ENCODE measurements at places on chromosomes 7 and 10.
A peak's percentile ranks its signal among the peaks of the same experiment; 100 is the strongest.

DNA sequence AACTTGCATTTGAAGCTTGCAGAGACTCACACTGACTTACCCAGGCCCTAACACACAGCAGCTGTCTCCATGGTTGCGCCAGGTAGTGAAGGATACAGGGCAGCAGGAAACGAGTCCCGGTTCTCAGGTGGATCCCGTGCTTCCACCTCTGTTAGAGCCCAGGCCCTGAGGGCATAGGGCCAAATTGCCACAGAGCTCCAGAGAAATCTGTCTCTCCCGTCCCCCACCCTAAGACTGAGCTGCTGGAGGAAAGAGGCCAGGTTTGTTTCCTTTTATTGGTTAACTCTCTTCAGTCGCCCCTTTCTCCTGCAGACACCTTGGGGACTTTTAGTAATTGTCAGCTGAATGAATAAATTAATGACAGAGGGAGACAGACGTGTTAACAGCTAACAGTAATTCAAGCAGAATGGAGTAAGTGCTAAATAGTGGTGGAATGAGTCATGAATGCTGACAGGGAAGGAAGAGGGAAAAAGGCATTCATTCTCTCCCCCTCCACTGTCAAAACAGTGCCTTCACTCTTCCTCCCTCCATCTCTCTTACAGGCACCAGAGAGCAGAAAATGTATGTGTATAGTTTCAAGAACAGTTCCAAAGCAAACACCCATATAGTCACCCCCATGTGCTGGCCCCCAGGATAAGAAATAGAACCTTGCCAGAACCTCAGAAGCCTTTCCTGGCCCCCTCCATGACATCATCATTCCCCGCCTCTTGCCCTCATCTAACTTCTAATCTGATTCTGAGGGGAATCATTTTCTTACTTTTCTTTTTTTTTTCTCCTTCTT is 16.8 kb upstream of the DLG5 start:
- peaks cover 32% of the 10 kb centered on the region for H3K4me1 ChIP-seq
- DNase-seq, result peak; percentile 99
- peak overlapping the region; percentile 4 for H3K4me3 ChIP-seq
- peak overlapping the region; percentile 72 for H3K27ac ChIP-seq
- no peaks in the 10 kb centered on the region for H3K27me3 ChIP-seq

DNA sequence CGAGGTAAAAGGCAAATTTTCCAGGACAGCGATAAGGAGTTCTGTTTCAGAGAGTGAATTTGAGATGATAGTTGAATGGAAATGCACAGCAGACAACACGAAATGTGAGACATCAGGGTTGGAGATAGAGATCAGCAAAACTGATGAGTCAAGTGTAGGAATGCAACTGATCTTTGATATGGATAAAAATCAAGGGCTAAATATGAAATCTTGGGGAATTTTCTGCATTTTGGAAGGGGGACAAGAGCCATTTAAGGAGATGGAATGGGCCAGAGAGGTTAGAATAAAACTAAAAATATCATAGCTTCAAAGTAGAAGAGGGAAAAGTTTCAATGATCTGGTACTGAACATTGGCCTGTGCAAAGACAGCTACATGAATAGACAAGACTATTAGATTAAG is 11.5 kb downstream of the CISD1 start:
- H3K4me3 ChIP-seq, result no peak overlapping the region
- H3K27me3 ChIP-seq, result no peaks in the 10 kb centered on the region
- H3K4me1 ChIP-seq, result peaks cover 13% of the 10 kb centered on the region
- H3K36me3 ChIP-seq, result peaks cover 38% of the 10 kb centered on the region
- no peak overlapping the region for H3K27ac ChIP-seq

DNA sequence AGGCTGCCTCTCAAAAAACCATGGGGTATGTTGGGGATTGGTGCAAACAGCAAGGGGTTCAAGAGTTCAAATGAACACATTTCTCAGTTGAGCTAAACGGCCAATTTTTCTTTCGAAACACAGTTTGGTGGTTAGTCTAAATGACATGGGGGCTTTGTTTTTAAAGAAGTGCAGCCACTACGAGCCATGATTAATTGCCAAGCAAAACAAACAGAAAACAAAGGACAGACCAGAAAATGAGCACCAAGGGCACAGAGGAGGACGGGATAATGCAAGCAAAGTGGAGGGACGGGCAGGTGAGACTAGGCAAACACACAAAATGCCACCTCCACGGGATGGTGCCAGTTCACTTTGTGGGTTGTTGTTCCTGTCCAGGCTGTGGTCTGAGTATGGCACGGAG is 64.5 kb upstream of the PDLIM1 start:
- H3K27ac ChIP-seq, result no peak overlapping the region
- no peaks in the 10 kb centered on the region for H3K27me3 ChIP-seq
- H3K4me3 ChIP-seq, result no peak overlapping the region

- no peaks in the 10 kb centered on the region for H3K4me1 ChIP-seq
- no peak overlapping the region for H3K4me3 ChIP-seq
- DNase-seq, result no peak
- no peak overlapping the region for H3K27ac ChIP-seq
- H3K27me3 ChIP-seq, result no peaks in the 10 kb centered on the region
These were observed 115.8 kb upstream of the ITGB1 start for GRCh38 chr10:33073641-33074415.

- no peak for DNase-seq
- H3K27me3 ChIP-seq, result no peaks in the 10 kb centered on the region
- no peaks in the 10 kb centered on the region for H3K4me1 ChIP-seq
- no peaks in the 10 kb centered on the region for H3K36me3 ChIP-seq
- no peak overlapping the region for H3K27ac ChIP-seq
These were observed 295.5 kb downstream of the ABCA13 start for GRCh38 chr7:48466713-48467112.

- H3K4me1 ChIP-seq, result peaks cover 31% of the 10 kb centered on the region
- peaks cover 12% of the 10 kb centered on the region for H3K36me3 ChIP-seq
- no peaks in the 10 kb centered on the region for H3K27me3 ChIP-seq
- H3K4me3 ChIP-seq, result no peak overlapping the region
- DNase-seq, result no peak
These were observed 15.1 kb downstream of the PSAP start for GRCh38 chr10:71835671-71836595.

GRCh38 chr10:78581133-78581694 is 487.6 kb upstream of the ZMIZ1 start:
- peaks cover 4% of the 10 kb centered on the region for H3K4me1 ChIP-seq
- no peak overlapping the region for H3K27ac ChIP-seq
- no peak overlapping the region for H3K4me3 ChIP-seq
- DNase-seq, result no peak

DNA sequence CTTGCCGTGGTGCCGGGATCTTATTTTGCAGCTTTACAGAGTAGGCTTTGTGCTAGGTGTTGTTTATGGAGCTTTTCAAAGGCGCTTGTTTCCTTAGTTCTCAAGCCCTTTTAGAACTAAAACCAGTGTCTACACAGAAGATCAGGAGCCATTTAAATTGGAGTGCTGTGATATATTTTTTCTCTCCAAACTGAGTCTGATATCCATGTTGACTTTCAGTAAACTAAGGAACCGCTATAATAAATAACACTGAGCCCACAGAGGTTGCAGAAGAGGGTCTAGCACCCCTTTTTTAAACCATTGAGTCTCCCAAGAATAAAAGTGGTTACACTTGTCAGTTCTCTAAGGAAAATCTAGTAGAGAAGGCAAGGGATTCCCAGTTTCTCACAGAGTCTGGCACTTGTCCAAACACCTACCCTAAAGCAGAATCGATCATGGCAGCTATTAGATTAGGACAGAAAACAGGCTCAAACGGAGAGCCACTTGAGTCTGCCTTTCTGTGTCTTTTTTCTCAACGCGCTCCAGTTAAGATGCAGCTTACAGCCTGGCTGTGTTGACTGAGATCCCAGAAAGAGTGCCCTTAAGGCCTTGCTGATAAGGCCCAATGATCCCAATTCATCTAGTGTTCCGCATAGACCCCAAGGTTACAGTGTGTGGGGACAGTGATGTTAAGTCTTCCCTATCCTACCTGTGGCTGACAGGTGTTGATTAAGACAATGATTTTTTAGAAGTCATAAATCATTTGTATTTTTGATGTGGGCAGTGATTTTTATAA is 804 bp downstream of the TMEM106B start:
- peak overlapping the region; percentile 80 for H3K4me3 ChIP-seq
- peaks cover 31% of the 10 kb centered on the region for H3K4me1 ChIP-seq
- H3K27ac ChIP-seq, result peak overlapping the region; percentile 70

- no peaks in the 10 kb centered on the region for H3K27me3 ChIP-seq
- no peak overlapping the region for H3K27ac ChIP-seq
- DNase-seq, result no peak
- no peaks in the 10 kb centered on the region for H3K36me3 ChIP-seq
- peaks cover 34% of the 10 kb centered on the region for H3K4me1 ChIP-seq
These were observed 7.2 kb upstream of the C1GALT1 start for GRCh38 chr7:7175075-7175695.
